ENCODE measurements at places on chromosomes 12 and 14.

DNA sequence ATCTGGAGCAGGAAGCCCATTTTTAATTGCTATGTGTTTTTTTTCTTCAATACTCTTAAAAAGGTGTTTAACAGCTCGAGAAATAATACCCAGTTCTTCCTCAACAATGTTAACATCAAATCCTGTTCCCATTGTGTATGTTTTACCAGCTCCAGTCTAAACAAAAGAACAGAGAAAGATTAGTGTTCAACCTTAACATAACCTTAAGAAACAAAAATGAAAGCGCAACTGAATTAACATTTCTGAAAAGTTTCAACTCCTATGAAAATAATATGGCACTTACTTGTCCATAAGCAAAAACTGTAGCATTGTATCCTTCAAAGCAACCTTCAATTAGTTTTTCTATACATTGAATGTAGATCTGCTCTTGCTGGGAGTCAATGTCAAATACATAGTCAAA is 73.2 kb downstream of the KIF21A start:
- no peak for DNase-seq

GRCh38 chr14:59424341-59425071 is 40.7 kb downstream of the GPR135 start:
- DNase-seq: no peak

- DNase-seq: no peak
Measured at GRCh38 chr14:49367696-49368095, 218.5 kb downstream of the RPS29 start.

DNA sequence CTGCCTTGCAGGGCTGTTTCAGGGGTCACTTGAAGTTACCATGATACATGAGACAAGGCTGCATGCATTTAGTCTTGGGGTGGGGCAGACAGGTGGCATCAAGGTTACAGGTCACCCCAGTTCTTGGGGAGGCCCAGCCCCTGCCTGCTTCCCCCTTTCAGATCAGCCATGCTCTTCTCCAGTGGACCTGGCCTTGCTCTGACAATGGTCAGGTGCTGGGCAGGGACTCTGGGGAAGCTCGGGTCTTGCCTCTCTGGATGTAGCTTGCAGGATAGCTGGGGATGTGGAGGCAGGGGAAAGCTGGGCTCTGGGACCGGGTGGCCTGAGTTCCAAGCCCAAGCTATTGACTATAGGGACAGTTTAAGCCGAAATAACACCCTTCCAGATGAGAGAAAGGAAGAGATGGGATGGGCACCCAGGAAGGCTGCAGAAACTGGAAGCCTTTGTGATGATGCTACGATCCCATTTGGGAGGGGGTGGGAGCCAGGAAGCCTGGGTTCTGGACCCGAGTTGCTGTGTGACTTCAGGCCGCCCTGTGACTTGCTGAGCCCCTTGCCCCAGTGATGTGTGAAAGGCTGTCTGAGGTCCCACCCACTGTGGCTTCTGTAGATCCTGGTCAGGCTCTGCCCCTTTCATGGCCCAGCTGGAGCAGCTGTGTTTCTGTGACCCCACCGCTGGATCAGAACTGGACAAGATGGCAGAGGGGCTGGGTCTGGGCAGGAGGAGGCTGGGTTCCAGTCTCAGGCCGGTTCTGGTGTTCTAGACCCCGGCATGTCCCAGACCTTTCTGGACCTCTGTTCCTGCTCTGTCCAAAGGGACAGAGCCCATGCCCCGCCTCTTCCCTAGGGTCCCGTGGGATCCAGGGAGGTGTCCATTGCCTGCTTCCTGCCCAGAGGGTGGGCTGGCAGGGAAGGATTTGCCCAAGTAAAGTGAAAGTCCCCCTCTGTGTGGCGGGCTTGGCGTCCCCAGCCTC is 2.1 kb downstream of the TNFAIP2 start:
- DNase-seq: no peak

GRCh38 chr12:86801439-86801838 is 545.2 kb upstream of the MGAT4C start:
- DNase-seq: no peak

GRCh38 chr14:103819503-103820307 is 27.7 kb downstream of the PPP1R13B start:
- peak; percentile 52 for DNase-seq

DNA sequence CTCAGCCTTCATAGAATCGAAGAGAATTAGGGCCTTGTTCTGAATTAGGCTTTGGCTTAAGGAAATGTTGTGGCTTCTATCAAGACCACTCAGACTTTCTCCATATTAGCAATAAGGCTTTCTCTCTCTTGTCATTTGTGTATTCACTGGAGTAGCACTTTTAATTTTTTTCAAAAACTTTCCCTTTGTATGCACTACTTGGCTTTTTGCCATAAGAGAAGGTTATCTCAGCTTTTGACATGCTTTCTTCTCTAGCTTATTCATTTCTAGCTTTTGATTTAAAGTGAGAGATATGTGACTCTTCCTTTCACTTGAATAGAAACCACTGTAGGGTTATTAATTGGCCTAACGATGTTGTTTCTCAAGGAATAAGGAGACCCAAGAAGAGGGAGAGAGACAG is 244.2 kb downstream of the GPHN start:
- DNase-seq: no peak

GRCh38 chr12:124170760-124171159 is 124.1 kb upstream of the RFLNA start:
- no peak for DNase-seq

GRCh38 chr12:29710104-29710503 is 73.6 kb downstream of the TMTC1 start:
- DNase-seq: peak; percentile 50

- DNase-seq: no peak
Measured at GRCh38 chr14:61996753-61997152, 234.5 kb downstream of the SNAPC1 start.

DNA sequence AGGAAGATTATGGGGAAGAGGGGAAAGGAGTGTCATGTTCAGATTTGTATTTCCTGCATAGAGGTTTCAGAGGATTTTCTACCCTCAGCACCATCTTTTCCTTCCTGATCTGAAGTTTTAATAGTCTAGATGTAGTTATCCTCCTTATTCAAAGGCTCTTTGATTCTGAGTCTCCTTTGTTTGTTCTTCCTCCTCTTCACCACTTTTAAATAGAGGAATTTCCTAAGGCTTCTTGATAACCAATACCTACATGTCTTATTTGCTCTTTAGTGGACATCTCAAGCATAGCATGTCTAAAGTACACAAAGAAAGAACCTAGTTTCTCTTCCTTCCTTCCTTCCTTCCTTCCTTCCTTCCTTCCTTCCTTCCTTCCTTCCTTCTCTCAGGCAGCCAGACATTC is 8.3 kb downstream of the MGAT4C start:
- no peak for DNase-seq
